ENCODE measurements at places on chromosomes 4 and X.

GRCh38 chr4:74544655-74545361 is 99.9 kb downstream of the AREG start:
- DNase-seq: no peak

DNA sequence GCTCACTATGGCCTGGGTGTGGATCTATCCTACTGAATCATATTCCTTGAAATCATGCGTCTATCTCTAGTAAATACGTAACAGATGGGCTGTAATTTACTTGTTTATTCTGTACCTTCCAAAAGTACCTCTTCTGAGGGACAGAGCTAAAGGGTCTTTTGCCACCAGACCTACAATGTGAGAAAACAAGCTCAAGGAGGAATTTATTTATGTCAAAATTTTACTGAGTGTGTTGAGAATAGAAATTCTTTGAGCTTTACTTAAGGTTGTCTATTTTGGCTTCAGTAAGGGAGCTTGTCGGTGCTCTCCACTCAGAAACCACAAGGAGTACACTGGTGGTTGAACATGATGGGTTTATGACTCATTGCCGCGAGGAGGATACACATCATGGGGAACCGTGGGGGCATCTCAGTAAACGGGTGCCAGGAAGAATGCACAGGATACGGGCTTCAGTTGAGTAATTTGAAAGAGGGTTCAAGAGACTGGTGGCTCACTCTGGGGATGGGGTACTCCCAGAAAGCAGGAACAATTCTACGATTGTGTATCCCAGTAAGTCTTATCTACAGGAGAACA is 3.0 kb downstream of the ANK2 start:
- peak; percentile 44 for DNase-seq

- peak; percentile 63 for DNase-seq
Observed at GRCh38 chr4:13544606-13545393, 492 bp upstream of the NKX3-2 start.

DNA sequence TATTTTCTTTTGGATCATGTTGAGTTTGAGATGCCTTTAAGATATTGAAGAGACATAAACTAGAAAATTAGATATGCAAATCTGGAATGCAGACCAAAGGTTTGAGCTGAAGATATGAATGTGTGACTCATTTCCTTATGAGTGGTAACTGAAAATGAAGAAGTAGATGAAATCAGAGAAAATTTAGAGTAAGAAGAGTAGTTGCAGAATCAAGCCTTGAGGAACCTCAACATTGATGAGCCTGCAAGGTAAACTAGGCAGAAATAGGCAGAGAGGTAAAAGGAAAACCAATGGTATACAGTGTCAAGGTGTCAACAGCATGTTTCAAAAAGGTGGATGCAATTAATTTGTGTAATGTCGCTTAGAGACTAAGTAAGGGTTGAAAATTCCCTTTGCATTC is 142.8 kb downstream of the MOSPD2 start:
- no peak for DNase-seq

GRCh38 chrX:39442332-39442731 is 641.1 kb downstream of the MID1IP1 start:
- DNase-seq: no peak

- no peak for DNase-seq
Observed at GRCh38 chr4:69832326-69833030, 27.5 kb downstream of the SULT1E1 start.

DNA sequence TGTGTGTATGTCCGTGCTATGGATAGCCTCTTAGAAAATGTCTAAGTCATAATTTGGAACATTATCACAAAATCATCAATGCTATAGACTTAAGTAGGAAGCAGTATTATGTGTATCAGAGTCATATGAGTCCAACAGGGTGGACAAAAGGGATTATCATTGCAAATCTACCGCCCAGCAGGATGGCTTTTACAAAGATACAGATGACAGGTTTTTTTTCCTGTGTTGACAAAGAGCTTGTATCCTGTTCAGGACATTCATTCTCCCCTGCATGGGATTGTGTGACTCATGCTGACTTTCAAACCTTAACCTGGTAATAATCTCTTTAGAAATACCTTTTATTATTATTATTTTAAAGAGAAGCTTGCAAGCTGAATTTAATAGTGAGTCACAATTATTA is 310.3 kb upstream of the GNPDA2 start:
- DNase-seq: no peak

DNA sequence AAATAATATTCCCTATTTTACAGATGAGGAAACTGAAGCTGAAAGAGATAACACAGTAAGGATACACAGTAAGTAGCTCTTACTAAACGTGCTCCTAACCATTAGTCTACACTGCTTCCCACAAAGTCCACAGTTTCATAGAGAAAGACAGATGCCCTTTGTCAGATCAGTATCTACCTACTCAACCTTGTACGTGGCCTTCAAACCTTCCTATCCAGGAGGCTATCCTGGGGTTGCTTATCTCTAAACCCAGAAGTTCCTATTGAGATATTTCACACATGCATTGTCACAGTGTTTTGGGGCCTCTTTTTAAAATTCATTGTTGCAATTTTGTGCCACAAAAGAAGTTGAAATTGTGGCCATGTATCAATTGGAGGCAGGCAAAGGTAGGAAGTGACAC is 208.0 kb downstream of the ENOX2 start:
- no peak for DNase-seq

GRCh38 chr4:69781458-69782418 is 21.3 kb upstream of the SULT1B1 start:
- no peak for DNase-seq

DNA sequence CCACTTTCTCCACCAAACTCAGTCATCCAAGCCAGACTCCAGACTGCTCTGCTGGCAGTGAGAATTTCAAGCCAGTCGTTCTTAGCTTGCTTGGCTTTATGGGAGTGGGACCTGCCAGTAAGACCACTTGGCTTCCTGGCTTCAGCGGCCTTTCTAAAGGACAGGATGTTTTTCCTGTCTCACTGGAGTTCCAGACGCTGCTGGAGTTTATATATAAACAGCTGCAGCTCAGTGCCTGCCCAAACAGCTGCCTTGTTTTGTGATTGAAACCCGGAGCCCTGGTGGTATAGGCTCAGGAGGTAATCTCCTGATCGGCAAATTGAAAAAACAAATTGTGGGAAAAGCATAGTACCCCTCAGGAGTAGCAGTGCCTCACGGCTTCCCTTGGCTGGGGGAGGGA is 1165.8 kb upstream of the ADGRL3 start:
- DNase-seq: no peak

GRCh38 chr4:111798840-111799239 is 346.4 kb upstream of the FAM241A start:
- no peak for DNase-seq

- no peak for DNase-seq
Observed at GRCh38 chr4:7655511-7656243, 220.9 kb upstream of the PSAPL1 start.

GRCh38 chr4:110003401-110004187 is 90.9 kb downstream of the EGF start:
- DNase-seq: no peak

DNA sequence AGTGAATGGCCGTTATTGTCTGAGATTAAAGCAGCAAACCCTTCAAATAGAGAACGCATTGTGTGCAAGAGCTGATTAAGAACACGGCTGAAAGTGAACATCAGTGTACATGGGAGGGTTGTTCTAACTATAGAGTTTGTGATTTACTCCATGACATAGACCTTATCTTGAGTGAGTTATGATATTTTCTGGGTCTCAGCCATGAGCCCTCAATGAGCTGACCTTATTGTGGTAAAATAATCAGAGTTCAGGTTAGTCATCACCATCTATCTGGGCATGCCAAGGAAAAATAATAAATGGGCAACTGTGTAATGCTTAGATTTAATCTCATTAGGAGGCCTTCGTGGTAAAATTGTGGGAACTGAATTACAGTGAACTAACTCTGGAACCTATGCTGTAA is 33.2 kb upstream of the CLDN24 start:
- DNase-seq: peak; percentile 62

GRCh38 chrX:154719132-154719675 is 31.7 kb downstream of the GAB3 start:
- DNase-seq: peak; percentile 77

- DNase-seq: no peak
Observed at GRCh38 chr4:47104986-47105385, 73.6 kb downstream of the GABRB1 start.

- DNase-seq: peak; percentile 75
Observed at GRCh38 chrX:31931225-31931624, 859.4 kb upstream of the FTHL17 start.

GRCh38 chr4:76533314-76533713 is 98.3 kb downstream of the SHROOM3 start:
- DNase-seq: no peak

- DNase-seq: no peak
Observed at GRCh38 chr4:336099-336892, 1.3 kb upstream of the ZNF141 start.

GRCh38 chr4:3193531-3194203 is 55.3 kb upstream of the MSANTD1 start:
- no peak for DNase-seq

DNA sequence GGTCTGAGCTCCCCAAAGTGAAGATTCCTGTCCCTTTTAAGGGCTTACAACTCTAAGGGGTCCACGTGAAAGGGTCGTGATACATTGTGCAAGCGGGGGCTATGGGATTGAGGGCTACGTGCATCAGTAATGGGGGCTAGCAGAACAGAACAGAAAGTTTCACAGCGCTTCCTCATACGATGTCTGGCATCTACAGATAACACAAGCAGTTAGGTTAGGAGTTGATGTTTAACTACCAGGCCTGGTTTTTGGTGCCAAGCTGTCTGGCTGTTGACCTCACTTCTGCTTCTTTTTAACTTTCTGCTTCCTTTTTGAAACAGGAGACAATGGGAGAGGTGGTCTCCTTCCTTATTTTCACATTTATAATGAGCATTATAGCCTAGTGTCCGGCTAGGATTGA is 368.6 kb upstream of the CXorf51A start:
- DNase-seq: no peak

DNA sequence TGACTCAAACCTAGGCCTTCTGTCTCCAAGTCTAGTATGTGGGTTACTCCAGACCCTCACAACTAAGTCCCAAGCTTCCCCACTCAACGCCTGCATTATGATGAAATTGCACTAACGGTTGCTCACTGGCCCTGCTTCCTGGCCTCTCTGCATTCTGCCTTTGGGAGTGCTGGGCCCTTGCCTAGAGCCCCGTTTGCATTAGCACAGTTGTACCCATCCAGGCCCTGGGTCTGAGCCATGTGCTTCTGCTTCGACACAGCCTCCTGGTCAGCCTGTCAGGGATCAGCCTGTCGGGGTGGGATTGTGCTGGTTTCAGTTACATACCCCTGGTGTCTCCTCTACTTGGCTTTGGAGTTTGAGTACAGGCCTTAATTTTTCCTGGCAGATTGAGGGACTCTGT is 58.4 kb downstream of the DCUN1D4 start:
- no peak for DNase-seq

DNA sequence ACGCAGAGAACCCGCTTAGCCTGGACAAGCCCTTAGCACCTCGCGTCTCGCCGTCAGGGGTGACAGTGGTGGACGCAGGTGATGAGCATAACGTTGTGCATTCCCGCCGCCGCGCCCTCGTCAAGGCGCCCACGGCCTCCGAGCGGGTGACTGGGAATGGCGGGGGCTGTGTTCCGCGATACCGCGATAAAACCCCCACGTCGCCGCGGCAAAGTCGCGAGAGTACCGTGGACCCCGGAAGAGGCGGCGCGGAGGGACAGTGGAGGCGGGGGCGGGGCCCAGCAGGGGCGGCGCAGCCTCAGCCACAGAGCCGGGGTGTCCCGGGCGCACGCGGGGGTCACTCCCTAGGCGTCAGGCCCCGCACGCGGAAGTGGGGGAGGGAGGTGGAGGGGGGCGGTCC is 53.8 kb downstream of the ZFYVE28 start:
- DNase-seq: peak; percentile 35

DNA sequence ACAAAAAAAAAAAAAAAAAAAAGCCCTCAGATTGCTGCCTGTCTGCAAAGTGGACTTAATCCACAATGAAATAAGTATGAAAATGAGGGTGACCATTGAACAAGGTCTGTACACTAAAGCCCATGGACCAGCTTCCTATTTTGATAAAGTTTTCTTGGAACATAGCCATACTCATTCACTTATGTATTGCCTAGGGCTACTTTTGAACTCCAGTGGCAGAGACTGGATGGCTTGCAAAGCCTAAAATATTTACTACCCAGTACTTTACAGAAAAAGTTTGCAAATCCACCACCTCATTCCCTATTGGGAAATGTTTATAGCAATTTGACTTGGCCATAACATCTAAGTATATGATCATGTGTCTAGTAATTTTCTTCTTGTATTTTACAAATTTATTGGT is 481.7 kb downstream of the NAF1 start:
- DNase-seq: no peak

GRCh38 chrX:112058255-112058654 is 24.3 kb downstream of the TRPC5 start:
- no peak for DNase-seq

DNA sequence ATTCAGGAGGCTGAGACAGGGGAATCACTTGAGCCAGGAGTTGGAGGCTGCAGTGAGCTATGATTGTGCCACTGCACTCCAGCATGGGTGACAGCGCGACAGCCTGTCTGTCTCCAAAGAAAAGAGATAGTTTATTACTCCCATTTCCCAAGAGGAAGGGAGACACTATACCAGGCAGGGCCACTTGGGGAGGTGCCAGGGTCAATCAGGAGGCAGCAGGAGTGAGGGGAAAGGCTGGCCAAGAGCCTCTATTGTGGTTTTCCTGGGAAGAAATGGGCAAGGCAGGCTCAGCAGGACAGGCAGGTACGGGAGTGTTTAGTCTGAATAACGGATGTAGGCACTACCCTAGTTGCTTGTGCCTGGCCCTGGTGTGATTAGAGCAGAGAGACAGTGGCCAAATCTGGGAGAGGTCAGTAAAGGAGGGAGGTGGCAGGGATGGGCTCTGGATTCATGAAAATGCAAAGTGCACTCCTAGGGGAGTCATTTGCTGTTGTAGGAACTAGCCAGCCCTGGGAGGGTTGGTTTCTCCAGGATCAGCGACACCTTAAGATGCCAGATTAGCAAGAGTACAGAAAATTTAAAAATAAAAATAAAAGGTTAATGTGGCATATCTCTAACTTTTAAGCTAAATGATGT is 20.2 kb upstream of the CDKN2AIP start:
- DNase-seq: no peak

GRCh38 chr4:74768857-74769525 is 25.3 kb downstream of the BTC start:
- DNase-seq: peak; percentile 33

GRCh38 chrX:112066813-112067212 is 15.8 kb downstream of the TRPC5 start:
- no peak for DNase-seq
